Ascending aorta (tissue), 2 donors: ENCODE measurements at places on chromosomes 1 and 21.

DNA sequence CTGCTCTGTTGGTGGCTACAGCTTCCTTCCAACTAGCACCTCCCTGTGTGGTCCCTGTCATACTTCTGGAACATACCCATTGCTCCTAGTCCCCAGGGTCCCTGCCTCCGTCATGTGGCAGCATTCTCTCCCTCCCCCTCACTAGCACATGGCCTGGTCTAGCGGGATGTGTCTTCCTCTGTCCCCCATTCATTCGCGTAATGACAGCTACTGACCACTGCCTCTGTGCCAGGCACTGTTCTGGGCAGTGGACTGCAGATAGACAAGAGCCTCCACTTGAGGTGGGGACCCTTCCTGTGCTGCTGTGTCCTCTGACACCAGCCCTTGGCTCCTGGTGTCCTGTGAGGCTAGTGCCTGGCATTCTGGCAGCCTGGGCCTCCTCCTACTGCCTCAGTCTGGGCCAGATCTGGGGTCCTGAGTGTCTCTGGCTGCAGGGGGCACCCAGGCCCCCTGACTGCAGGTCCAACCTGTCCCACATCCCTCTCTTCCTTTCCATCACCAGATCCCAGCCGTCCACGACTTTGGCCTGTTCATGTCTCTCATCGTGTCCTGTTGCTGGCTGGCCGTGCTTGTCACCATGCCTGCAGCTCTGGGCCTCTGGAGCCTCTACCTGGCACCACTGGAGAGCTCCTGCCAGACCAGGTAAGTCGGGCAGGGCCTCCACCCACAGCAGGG lies 38.1 kb downstream of the DISP3 start:
- no peak for DNase-seq
- H3K27me3 ChIP-seq, result no peaks in the 10 kb centered on the region
- H3K36me3 ChIP-seq, result no peaks in the 10 kb centered on the region
- no peak overlapping the region for H3K27ac ChIP-seq
- H3K4me3 ChIP-seq, result no peak overlapping the region

- H3K36me3 ChIP-seq, result no peaks in the 10 kb centered on the region
- no peak overlapping the region for H3K27ac ChIP-seq
- no peak overlapping the region for H3K4me3 ChIP-seq
- no peaks in the 10 kb centered on the region for H3K4me1 ChIP-seq
Observed at GRCh38 chr1:161082996-161083747, 6.2 kb downstream of the NECTIN4 start.

DNA sequence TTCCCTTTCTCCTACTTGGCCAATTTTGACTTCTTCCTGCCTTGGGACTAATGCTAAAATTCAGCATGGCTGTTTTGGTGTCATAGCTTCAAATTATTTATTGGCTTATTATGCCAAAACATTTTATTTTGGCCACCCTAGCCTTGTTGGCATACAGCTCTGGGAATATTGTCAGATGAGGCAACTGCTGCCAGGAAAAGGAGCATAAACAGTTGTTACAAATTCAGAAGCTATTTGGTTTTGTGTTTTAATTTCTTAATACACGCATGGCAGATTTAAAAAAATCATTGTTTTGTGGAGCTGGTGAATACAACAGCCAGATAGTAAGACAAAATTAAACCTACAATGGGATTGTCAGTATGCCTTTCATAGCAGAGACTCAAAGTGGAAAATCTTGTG lies 66.8 kb upstream of the BCL10 start:
- no peaks in the 10 kb centered on the region for H3K36me3 ChIP-seq
- H3K27ac ChIP-seq, result peak overlapping the region; percentile 69
- DNase-seq, result no peak
- no peak overlapping the region for H3K4me3 ChIP-seq

DNA sequence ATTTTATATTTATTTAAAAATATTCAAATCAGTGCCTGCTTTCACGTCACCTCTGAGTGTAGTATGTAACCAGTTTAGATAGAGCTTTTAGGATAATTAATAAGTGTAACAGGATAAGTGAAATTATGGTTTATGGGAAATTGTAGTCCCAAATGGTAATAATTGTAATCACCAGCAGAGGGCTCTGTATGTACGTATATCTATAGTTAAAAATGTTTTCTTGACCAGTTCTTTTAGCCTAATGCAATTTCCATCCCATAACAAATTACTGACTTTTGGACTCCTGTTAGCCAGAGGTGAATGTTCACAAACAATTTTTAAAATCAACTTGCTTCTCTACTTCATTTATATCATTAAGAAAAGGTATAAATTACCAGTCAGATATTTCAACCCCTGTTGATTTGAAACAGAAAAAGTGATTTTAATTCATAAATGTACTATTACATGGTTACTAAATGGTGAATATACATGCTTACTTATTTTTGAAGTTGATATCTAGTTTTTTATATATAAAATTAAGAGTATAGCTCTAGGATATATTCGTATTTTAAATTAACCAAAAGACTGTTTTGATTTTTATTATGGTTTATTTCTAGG lies 25.3 kb downstream of the SLC30A7 start:
- H3K4me3 ChIP-seq, result no peak overlapping the region
- no peak for DNase-seq
- no peak overlapping the region for H3K27ac ChIP-seq
- H3K4me1 ChIP-seq, result no peaks in the 10 kb centered on the region
- H3K27me3 ChIP-seq, result no peaks in the 10 kb centered on the region
- peaks cover 6% of the 10 kb centered on the region for H3K36me3 ChIP-seq

- no peaks in the 10 kb centered on the region for H3K36me3 ChIP-seq
- no peaks in the 10 kb centered on the region for H3K27me3 ChIP-seq
- no peak overlapping the region for H3K4me3 ChIP-seq
- no peak for DNase-seq
- no peaks in the 10 kb centered on the region for H3K4me1 ChIP-seq
Observed at GRCh38 chr1:54350360-54350759, 55.8 kb downstream of the SSBP3 start.

- H3K4me3 ChIP-seq, result no peak overlapping the region
- H3K27ac ChIP-seq, result no peak overlapping the region
- no peaks in the 10 kb centered on the region for H3K36me3 ChIP-seq
Observed at GRCh38 chr1:119674111-119674526, 26.1 kb upstream of the ZNF697 start.

DNA sequence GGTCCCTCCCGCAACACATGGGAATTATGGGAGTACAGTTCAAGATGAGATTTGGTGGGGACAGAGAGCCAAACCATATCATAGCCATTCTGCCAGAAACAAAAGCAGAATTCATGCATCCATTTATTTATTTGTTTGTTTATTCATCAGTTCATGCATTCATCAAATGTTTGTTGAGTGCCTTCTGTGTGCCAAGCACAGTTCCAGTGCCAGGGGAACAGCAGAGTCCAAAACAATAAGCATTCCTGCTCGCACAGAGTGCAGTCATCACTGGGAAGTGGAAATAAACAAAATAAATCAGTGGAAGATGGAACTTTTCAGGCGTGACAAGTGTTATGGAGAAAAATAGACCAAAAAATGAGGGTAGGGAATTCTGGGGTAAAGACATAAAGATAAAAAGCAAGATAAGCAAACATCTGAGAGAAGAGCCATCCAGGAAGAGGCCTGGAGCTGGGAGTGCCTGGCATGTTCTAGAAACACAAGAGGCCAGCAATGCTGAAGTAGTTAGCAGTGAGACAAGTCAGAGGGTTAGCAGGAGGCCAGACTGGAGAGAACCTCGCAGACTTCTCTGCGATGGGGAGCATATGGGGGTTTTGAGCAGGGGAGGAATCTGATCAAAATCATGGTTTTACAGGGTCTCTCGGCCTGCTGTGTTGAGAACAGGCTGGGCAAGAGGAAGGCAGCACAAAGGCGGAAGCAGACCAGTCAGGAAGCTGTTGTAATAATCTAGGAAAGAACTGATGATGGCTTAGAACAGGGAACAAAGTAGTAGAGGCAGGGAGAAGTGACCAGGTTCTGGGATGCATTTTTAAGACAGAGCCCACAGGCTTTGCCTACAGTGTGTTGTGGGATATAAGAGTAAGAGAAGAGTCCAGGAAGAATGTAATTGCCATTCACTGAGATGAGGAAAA lies 113.2 kb downstream of the GLUL start:
- no peak for DNase-seq
- no peak overlapping the region for H3K4me3 ChIP-seq
- no peaks in the 10 kb centered on the region for H3K27me3 ChIP-seq

- H3K4me1 ChIP-seq, result peaks cover 12% of the 10 kb centered on the region
- no peaks in the 10 kb centered on the region for H3K27me3 ChIP-seq
- no peak overlapping the region for H3K27ac ChIP-seq
- no peaks in the 10 kb centered on the region for H3K36me3 ChIP-seq
- H3K4me3 ChIP-seq, result no peak overlapping the region
Observed at GRCh38 chr1:164647211-164647610, 88.2 kb downstream of the PBX1 start.

- H3K27me3 ChIP-seq, result no peaks in the 10 kb centered on the region
- no peaks in the 10 kb centered on the region for H3K4me1 ChIP-seq
- no peak for DNase-seq
- no peak overlapping the region for H3K4me3 ChIP-seq
Observed at GRCh38 chr1:197706601-197707000, 68.7 kb downstream of the DENND1B start.

- no peaks in the 10 kb centered on the region for H3K27me3 ChIP-seq
- no peaks in the 10 kb centered on the region for H3K36me3 ChIP-seq
- DNase-seq, result no peak
Observed at GRCh38 chr21:18253221-18253620, 8.6 kb downstream of the CHODL start.

DNA sequence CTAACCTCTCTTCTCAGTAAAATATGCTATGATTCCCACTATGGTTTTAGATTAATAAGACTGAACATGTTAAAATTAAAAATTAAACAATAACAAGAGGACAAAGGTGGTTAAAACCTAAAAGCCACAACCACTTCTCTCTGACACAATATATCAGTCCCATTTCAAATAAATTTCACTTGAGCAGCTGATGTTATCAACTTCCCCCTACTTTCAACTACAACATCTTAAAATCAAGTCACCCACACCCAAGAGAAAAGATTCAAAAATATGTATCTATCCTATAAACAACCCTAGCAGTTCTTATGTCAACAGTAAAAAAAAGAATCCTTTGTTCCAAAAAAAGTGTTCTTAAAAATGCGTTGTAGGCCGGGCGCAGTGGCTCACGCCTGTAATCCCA lies 7.5 kb downstream of the PUM1 start:
- peaks cover 27% of the 10 kb centered on the region for H3K36me3 ChIP-seq
- H3K4me1 ChIP-seq, result no peaks in the 10 kb centered on the region
- H3K27ac ChIP-seq, result no peak overlapping the region
- no peak for DNase-seq

DNA sequence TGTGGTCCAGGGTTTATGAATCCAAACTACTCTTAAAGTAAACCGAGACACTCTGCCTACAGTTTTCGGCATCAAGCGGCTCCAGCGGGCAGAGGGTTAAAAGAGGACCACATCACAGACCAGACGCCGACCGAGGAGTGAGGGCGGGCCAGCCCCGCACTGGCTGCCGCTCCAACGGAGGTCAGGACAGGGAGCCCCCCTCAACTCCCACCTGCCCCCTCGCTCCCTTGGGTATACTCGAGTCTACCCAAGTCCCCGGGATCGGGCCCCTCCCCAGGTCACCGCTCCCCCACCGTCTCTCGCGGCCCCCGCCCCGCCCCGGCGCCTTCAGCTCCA lies 312 bp downstream of the ARNT start:
- no peaks in the 10 kb centered on the region for H3K4me1 ChIP-seq
- H3K4me3 ChIP-seq, result peak overlapping the region; percentile 99
- peak; percentile 83 for DNase-seq

DNA sequence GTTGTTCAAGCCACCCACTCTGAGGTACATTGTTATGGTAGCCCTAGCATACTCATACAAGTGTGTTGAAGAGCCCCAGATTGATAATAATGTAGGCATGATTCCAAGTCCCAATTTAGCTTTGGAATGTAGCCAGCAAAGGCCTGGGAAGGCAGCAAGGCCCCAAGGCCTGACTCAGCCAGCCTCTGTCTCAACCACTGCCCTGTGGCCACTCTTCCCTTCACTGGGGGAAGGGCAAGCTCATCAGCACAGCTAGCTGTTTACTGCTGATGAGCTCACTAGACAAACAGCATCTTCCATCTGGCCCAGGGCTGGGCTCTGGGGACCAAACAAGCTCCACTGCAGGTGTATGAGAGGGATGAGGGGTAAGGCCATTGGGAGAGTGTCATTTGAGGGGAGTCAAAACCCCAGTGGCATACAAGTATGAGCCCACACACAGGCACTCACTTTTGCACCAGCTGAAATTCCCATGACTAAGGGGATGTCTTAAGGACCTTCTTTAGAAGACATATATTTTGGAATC lies 2.2 kb upstream of the IRF6 start:
- no peaks in the 10 kb centered on the region for H3K36me3 ChIP-seq
- H3K4me1 ChIP-seq, result peaks cover 4% of the 10 kb centered on the region
- no peak overlapping the region for H3K4me3 ChIP-seq
- peak; percentile 64 for DNase-seq
- no peaks in the 10 kb centered on the region for H3K27me3 ChIP-seq
- H3K27ac ChIP-seq, result no peak overlapping the region

GRCh38 chr1:159122005-159122621 lies 45.5 kb upstream of the AIM2 start:
- H3K4me1 ChIP-seq, result no peaks in the 10 kb centered on the region
- H3K36me3 ChIP-seq, result no peaks in the 10 kb centered on the region
- no peak overlapping the region for H3K27ac ChIP-seq
- DNase-seq, result no peak
- no peak overlapping the region for H3K4me3 ChIP-seq

DNA sequence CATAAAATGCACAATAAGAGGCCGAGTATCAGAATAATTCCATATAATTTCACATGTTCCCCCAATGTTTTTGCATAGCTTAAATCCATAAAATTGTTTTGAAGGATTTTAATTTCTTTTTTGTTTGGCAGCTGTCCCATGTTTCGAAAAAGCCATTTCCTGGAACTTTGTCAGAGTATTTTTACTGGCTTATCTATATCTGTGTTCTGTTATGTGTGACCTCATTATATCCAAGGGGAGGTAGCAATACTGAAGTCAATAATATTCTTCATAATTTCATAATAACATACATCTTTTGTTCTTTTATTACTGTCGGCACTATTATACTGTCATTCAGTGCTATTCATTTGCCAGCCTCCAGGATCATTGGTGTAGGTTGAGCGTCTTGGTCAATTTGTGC lies 9.4 kb upstream of the BACH1 start:
- no peaks in the 10 kb centered on the region for H3K27me3 ChIP-seq
- no peak overlapping the region for H3K4me3 ChIP-seq
- H3K27ac ChIP-seq, result no peak overlapping the region
- H3K4me1 ChIP-seq, result no peaks in the 10 kb centered on the region
- H3K36me3 ChIP-seq, result no peaks in the 10 kb centered on the region
- DNase-seq, result no peak

- no peaks in the 10 kb centered on the region for H3K27me3 ChIP-seq
- H3K4me1 ChIP-seq, result no peaks in the 10 kb centered on the region
- H3K4me3 ChIP-seq, result no peak overlapping the region
- H3K27ac ChIP-seq, result no peak overlapping the region
- peak; percentile 12 for DNase-seq
Observed at GRCh38 chr1:112255080-112255479, 140.9 kb upstream of the CTTNBP2NL start.
